Smooth muscle cell of the coronary artery (primary cell): ENCODE measurements at places on chromosomes 5 and 9. TPM values are rescaled to one million over a fixed set of nuclear protein-coding genes. Genes with fewer than 3 reads are reported as not detected.

Gene LHX6
- 0.12 TPM in 1 of 2 replicates, not detected in the other for total RNA-seq

Gene EGFLAM
- total RNA-seq: 2.1 and 3.5 TPM in 2 replicates

Gene SPATA31A6
- not detected in 2 replicates for total RNA-seq

Gene CATSPER3
- total RNA-seq: 0.08 TPM in 1 of 2 replicates, not detected in the other

Gene THOC3
- 22.1 and 26.8 TPM in 2 replicates for total RNA-seq

Gene PCDHA4
- total RNA-seq: 0.23 and 0.82 TPM in 2 replicates

Gene SLC23A1
- not detected in 2 replicates for total RNA-seq

Gene POLE3
- total RNA-seq: 22.7 and 36.2 TPM in 2 replicates

Gene SV2C
- total RNA-seq: not detected in 2 replicates

Gene CDO1
- total RNA-seq: 0.30 and 19.3 TPM in 2 replicates

Gene ALDOB
- total RNA-seq: not detected in 2 replicates

Gene PAX5
- total RNA-seq: not detected in 2 replicates

Gene ERMP1
- total RNA-seq: 9.5 and 11.2 TPM in 2 replicates

Gene NR6A1
- total RNA-seq: 0.35 and 0.45 TPM in 2 replicates

Gene SLC4A9
- not detected in 2 replicates for total RNA-seq

Gene GABRB2
- under 0.01 TPM in 1 of 2 replicates, not detected in the other for total RNA-seq

Gene ZDHHC11
- 0.94 and 1.3 TPM in 2 replicates for total RNA-seq

Gene LNPEP
- total RNA-seq: 14.7 and 20.7 TPM in 2 replicates

Gene SPATA31E1
- not detected in 2 replicates for total RNA-seq

Gene HAVCR2
- total RNA-seq: 0.30 and 6.9 TPM in 2 replicates

Gene IFNK
- total RNA-seq: not detected in 2 replicates

Gene ZNF462
- 13.4 and 15.3 TPM in 2 replicates for total RNA-seq

Gene MRNIP
- 8.6 and 14.4 TPM in 2 replicates for total RNA-seq

Gene IFNB1
- not detected in 2 replicates for total RNA-seq

Gene CNTLN
- 5.2 and 5.3 TPM in 2 replicates for total RNA-seq

Gene QRFP
- not detected in 2 replicates for total RNA-seq

Gene PCDHGA4
- 3.2 and 4.4 TPM in 2 replicates for total RNA-seq

Gene INSYN2B
- total RNA-seq: 3.3 and 4.0 TPM in 2 replicates

Gene FABP6
- total RNA-seq: not detected in 2 replicates

Gene NEUROG1
- total RNA-seq: not detected in 2 replicates

Gene NR2F1-AS1
- 16.0 and 24.2 TPM in 2 replicates for total RNA-seq

Gene SLCO4C1
- not detected in 2 replicates for total RNA-seq

Gene SLC25A2
- total RNA-seq: 0.23 TPM in 1 of 2 replicates, not detected in the other

Gene FGF1
- 1.8 and 3.8 TPM in 2 replicates for total RNA-seq

Gene MSMP
- total RNA-seq: not detected in 2 replicates

Gene PTCH1
- 1.7 and 6.7 TPM in 2 replicates for total RNA-seq
